Myocyte (in vitro differentiated cells): ENCODE measurements at places on chromosomes 16 and 17.

DNA sequence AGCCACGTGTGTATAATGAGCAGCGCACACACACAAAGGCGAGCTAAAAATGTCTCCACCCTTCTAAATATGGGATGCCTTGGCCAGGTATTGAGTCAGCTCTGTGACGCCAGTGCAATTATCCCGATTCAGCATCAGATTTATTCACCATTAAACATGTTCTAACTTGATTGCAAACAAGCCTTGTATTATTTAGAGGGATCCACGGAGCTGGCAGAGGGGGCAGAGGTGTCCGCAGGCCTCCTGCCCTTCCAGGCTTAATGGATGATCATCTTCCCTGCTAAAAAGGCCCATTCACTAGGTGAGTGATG lies 591.7 kb downstream of the MAF start:
- DNase-seq: no peak

GRCh38 chr17:34163123-34163522 lies 92.0 kb upstream of the CCL2 start:
- DNase-seq: no peak

DNA sequence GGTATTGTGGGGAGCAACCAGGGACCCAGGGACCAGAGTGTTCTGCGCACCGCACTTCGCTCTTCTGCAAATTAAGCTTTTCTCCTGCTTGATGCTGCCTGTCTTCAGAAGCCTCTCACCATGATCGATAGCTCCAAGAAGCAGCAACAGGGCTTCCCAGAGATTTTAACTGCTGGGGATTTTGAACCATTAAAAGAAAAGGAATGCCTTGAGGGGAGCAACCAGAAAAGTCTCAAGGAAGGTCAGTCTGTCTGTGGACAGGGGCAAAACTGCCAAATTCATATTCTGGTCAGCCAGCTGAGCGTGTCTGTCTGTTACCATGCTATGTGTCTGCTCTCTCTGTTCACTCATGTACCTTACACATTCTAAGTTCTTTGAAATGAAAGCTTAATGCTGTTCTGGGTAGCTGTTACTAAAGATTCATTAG lies 115.7 kb downstream of the MRTFB start:
- DNase-seq: peak; percentile 26

DNA sequence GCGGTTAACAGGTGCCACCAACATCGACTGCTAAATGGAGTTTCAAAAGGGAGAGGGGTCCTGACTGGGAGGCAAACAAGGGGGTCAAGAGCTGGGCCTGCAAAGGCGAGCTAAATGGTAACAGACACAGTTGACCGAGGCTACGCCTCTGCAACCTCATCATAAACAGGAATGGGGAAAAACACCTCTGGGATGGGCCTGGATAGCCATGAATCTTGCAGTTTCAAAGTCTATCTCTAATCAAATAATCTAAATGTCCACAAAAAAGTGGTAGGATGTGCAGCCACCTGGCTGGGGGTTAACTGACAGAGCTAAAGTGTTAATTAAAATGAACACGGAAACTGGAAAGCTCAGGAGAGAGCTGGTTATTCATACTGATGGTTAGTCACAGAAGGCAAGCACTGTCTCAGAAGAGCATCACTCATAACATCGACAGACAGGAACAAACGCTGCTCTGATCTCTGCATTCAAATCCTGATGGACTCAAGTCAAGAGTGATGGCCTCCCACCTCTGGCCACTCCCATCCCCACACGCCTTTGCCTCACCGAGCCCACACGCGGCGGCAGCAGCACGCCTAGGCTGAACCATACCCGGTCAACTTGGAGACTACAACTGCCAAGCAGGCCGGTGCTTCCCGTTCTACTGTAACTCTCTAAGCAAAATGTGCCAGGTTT lies 56.3 kb downstream of the CREBBP start:
- no peak for DNase-seq

GRCh38 chr16:88382491-88383400 lies at the start of gene ZNF469:
TSS of gene ZNF469 (plus strand) at chr16:88382959. CDS start at chr16:88427471, 44,512 bp downstream.
- peak; percentile 55 for DNase-seq

GRCh38 chr16:2592786-2593185 lies 55.0 kb downstream of the PDPK1 start:
- no peak for DNase-seq

DNA sequence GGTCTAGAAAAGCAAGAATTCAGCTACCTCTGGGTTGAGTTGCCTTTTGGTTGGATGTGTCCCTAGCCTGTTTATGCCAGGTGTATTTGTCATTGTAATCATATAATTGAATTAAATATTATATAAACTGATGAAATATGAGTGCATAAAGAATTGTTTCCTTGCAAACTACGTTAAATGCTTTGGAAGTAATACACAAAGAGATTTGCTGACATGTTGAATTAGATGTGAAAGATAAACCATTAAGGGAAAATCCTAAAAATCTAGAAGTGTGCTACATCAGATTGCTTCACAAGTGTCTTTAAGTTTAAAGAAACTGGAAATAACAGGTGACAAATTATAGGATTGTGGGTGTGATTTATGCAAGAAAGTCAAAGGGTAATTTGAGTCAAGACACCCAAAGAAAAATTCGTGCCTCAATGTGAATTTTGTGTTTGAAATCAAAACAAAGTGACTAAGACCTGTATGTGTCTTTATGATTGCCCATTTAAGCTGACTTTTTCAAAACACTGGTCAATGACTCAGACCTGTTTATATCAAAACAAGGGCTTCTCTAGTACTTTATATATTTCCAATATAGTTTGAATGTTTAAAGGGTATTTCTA lies 5.1 kb upstream of the PYY start:
- DNase-seq: no peak

GRCh38 chr17:41796121-41796895 lies 9.8 kb upstream of the JUP start:
- no peak for DNase-seq

DNA sequence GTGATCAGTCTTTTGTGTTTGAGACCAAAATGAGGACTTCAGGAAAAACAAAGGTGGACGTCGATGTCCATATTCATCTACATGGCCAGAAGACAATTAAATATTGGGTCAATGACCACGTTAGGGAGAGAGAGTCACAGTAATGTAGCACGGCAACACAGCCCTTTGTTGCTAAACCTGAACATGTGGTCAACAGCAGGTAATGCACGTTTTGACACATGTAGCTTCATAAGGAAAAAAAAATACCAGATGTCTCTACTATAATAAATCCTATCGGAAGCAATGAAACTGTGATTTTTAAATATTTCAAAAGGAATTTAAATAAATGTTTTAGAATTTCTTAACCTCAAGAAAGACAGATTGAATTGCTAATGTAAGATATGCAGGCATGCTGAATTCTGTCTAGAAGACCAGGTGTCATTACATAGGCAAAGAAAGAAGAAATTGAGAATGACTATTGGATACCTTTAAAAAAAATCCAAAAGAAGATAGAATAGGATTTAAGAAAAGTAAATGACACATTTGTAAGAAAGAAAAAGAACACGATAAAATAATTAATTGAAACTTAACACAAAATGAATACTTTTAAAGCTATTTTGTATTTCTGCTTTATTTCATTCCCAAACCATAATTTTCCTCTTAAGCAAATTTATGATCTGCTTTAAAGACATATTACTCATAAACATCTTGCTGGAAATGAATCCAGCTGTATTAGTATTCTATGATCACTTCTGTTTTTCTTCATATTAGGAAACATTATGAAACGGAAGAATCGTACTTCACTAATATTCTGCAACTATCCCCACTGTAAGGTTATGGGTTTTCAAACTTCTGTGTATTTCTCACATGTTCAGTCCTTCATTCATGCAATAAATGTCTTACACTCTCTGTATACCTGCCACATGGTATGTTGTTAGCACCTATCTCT lies 30.1 kb downstream of the ABCA8 start:
- no peak for DNase-seq
